ENCODE measurements at places on chromosomes 5 and 9.

DNA sequence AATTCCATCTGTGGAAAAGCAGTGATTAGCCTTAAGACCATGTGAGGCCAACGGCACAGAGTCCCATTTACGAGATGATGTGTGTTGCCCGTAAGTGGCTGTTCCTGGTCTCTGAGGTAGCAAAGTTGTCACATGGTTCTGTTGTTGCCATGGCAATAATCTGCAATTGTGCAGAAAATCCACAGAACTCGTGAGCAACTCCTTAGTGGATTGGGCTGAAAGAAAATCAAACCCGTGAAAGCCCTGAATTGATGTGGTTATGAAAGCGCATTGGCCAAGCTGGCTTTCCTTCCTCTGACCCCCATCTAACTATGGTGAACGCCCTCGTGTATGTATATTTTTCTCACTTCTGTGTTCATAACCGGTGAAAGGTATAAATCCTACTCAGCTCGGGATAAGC lies 614.7 kb downstream of the EBF1 start:
- DNase-seq: no peak

DNA sequence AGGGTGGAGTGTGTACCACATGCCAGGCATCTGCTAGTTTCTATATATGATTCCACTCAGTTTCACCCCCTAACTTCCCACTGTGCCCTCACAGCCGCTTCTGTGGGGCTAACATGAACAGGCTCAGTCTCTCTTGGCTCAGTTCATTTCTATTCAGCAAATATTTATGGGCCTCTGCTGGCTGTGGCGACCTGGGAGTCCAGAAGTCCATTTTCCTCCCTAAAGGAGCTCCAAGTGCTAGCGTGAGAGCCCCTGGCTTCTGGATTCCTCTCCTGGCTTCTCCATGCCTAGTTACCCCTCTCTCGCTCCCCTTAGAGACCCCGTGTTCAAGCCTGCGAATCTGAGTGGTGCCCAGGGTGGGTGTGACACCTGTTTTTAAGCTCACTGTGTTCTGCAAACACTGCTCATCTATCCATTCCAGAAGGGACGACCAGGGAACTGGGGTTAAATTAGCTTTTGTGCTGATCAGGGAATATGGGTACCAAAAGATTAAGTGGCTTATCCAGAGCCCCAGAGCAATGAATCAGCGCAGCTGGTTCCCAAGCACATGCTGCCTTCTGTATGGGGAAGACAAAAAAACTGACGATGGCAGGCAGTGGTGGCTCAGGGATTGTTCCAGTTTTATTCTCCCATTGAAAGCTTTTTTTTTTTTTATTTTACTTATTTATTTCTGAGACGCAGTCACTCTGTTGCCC lies 57.6 kb downstream of the HMCN2 start:
- no peak for DNase-seq

GRCh38 chr9:127166111-127166510 lies 43.7 kb upstream of the ANGPTL2 start:
- no peak for DNase-seq

DNA sequence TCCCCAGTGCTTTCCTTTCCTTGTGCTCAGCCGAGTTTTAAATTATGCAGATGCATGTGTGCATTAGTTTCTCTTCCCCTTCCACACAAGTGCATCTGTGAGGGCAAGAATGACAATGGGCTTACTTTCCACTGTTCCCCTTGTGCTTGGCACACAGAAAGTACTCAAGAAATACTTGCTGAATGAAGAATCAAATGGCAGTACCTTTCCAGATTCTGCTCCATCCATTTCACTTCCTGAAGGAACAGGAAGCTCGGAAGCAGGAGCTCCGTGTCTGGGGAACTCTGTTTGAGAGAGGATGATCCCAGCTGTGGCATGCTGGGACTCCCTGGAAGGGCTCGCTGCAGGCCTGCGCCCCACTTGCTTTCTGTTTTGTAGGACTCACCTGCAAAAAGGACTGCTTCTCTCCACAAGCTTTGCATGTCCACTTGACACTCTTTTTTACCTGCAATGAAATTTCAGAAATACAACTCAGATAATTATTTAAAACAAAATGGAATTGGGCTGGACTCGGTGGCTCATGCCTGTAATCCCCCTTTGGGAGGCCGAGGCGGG lies 5.5 kb downstream of the MRNIP start:
- no peak for DNase-seq

- DNase-seq: peak; percentile 18
Measured at GRCh38 chr9:2859776-2860379, 16.0 kb upstream of the PUM3 start.

DNA sequence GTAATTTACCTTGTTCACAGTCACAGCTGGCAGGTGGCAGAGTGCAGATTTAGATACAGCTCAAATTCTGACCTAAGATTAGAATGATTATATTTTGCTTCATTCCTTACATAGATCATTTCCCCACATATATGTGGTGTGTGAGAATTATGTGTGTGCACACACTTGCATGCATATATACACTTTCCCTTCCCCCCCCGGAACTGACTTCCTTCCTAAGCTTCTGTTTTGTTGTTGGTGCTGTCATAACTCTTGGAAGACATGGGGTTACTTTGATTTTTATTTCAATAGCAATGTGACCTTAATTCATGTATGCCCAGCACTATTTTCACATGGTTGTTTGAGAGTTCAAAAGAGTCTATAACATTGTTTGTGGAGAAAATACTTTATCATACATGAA lies 112.8 kb downstream of the CMYA5 start:
- no peak for DNase-seq

DNA sequence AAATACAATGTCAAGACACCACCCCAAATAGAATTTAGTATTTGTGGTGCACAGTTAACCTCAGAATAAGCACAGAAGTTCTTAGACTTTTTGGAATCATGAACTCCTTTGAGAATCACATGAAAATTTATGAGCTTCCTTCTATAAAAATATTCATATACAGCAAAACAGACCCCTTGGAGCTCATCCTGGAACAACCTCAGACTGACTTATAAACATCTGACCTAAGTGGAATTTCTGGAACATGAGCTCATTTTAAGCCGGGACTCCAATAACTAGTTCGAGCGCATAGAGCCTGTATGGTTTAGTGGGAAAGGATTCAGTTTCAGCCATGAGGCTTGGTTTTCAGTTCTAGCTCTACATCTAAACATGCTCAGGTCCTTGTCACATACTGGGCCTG lies 192.3 kb downstream of the DEPDC1B start:
- DNase-seq: no peak

DNA sequence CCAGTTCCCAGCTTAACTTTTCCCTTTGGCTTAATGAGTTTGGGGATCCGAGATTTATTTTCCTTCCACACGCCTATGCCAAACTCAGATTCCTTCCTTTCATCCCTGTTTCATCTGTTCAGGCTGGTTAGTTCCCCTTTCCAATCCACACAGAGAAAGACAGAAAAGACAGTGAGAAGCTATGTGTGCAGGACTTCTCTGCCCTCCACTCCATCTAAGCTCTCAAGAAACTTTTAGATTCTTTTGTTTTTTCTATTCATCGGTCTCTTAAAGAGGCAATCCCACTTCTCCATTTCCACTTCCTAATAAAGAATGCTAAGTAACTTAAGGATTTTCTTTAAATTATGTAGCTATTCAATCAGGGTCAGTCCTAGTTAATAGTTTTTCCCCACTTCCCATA lies 11.2 kb downstream of the ITGA1 start:
- no peak for DNase-seq

- DNase-seq: no peak
Measured at GRCh38 chr5:169550227-169550626, 33.3 kb upstream of the SPDL1 start.

DNA sequence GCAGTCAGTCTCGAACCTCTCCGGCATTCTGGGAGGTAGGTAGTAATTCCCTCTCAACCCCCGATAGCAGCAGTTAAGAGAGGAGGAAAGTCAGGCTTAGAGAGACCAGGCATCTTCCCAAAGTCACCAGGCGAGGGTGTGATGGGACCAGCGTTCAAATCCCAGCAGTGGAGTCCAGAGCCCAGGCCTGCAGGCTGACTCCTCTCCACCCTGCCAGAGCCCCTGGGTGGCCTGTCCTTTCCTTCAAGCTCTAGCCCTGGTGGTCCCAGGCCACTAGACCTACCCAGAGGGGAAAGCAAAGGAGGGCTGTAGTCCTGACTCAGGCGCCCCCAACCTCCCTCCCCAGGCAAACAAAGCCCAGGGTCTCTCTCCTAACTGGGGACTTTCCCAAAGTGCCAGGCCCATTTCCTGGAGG lies 4.2 kb upstream of the NR5A1 start:
- no peak for DNase-seq

DNA sequence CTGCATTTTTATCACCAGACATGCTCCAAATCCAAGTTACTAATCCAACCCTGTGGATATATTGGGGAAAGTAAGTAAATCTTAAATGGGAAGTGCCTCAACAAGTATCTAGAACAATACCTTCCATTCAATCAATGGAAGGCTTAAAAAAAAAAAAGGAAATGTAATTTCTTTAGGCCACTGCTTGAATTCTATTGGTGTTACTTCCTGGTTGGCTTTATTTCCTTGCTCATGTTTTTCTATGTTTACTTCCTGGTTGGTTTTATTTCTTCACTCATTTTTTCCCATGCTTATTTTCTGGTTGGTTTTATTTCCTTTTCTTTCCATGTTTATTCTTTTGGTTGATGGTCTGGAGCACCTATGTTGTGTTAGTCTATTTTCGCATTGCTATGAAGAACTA lies 363.9 kb downstream of the KDM4C start:
- no peak for DNase-seq

DNA sequence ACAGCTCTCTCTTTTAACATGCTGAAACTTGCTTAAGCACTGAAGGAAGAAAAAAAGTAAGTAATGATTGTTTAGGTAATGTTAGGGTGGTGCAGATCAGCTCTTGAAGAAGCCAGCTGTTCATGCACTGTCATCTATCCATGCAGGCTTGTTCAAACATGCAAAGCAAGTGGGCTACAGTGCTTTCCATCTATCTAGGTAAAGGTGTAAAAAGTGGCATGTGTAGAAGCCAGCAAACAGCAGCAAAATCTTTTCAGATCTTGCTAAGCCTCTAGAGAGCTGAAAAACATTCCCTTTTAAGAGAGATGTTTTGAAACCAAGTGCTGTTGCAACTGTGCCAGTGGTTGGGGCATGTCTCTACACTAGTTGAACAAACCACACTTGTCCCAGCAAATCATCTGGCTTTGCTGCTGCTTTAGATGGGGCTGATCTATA lies 214.4 kb downstream of the EFNA5 start:
- DNase-seq: no peak

DNA sequence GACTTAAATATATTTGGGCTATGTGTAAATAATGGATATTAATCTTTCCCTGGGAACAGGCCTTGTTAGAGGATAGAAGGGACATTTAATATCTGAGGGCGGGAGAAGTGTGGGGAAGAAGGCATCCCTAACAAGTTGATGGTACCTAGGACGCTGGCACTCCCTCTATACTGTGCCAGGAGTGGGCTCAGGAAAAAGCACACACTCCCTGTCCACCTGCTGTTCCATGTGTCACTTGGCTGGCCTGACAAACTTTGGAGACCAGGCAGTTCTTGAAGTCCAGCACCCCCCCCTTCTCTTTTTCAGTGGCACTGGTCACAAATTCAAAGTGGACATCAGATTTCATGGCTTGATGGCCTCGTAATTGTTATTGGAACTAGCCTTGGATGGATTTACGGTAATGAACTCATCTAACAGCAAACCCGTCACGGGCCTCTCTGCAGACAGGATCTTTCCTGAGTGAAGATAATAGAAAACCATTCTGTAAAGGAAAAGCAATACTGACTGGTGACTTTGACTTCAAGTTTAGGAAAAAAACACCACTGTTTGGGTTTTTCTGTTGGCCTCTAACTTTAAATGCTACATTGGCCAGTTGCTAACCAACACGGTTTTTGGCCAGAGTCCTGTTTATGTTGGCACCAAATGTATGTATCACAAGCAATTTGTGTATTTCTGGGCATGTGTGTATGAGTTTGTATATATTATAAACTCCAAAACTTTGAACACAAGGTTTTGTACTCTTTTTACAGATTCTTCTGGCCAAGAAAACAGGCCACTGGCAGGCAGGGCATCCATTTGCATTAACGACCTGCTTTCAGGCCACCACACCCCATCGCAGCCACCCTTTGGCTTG lies 552.6 kb downstream of the CCDC171 start:
- DNase-seq: no peak

GRCh38 chr5:124602925-124603650 lies 143.4 kb downstream of the ZNF608 start:
- peak; percentile 16 for DNase-seq

GRCh38 chr9:134756098-134756497 lies 114.5 kb downstream of the COL5A1 start:
- no peak for DNase-seq

GRCh38 chr9:37692622-37693221 lies 42.0 kb downstream of the FRMPD1 start:
- no peak for DNase-seq

- DNase-seq: no peak
Measured at GRCh38 chr5:174589599-174589998, 134.8 kb upstream of the MSX2 start.

DNA sequence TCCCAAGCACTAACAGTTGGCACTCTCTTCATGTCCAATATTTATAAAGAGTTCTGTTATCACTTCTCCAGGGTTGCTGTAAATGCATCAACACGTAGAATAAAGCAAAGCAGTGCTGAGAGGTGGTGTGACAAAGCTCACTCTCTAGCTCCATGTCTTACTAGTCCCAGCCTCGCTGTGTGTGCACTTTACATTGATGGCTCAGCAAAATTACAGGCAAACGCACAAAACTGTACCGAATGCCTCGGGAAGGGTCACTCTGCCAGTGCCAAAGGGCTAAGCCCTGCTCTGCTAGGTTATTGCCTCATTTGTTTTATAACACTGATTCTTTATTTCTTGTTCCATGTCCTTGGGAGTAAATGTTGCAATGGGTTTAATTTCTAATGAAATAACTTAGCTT lies 1005.9 kb upstream of the WWC1 start:
- no peak for DNase-seq

DNA sequence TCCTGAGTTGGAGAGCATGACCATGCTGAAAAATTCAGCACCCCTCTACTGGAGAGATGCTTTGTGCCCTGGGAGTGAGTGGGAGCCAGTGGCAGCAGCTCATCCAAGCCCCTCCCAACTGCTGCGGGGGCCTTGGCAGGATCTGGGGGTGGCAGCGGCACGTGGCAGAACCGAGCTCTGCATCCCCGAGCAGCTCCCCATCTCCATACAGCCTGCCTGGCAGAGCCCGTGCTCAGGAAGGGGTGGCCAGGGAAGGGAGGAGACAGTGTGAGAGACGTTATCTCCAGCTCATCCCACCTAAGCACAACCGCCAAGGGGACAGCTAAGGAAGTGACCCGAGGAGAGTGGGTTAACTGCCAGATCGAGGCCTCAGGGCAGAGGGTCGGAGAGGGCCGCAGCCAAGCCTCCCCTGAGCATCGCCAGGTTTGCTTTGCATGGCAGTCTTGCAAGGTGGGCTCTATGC lies 17.2 kb upstream of the DPM2 start:
- no peak for DNase-seq

- no peak for DNase-seq
Measured at GRCh38 chr5:176740702-176741496, 69.5 kb upstream of the UNC5A start.

DNA sequence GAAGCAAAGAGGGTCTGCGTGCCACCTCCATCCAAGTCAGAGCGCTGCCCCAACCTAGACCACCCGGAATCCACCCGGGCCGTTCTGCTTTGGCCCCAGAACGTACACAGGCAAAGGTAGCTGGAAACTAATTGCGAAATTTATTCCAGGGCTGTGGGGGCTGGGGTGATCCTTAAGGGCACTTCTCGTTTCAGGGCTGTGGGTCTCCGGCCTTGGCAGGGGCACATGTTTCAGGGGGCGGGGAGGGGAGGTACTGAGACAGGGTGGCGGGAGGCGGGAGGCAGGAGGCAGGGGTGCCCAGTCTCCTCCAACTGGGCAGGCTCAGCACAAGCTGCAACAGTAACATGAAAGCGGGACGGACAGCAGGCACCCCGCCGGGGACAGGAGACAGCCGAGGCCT lies 26.1 kb downstream of the NR5A1 start:
- DNase-seq: no peak

GRCh38 chr9:128495296-128495695 lies 9.2 kb upstream of the GLE1 start:
- DNase-seq: no peak

Measured in RCC 7860 (cell line).